ENCODE measurements at places on chromosomes 5 and 9. TPM values are rescaled to one million over a fixed set of nuclear protein-coding genes. Genes with fewer than 3 reads are reported as not detected.
A peak's percentile ranks its signal among the peaks of the same experiment; 100 is the strongest.

PLAA gene
- 35.2 TPM for total RNA-seq

- no peaks in the 10 kb centered on the region for H3K27me3 ChIP-seq
- no peak for DNase-seq
- no peak overlapping the region for H3K4me3 ChIP-seq
- H3K36me3 ChIP-seq, result peaks cover 15% of the 10 kb centered on the region
- H3K4me1 ChIP-seq, result peaks cover 5% of the 10 kb centered on the region
Measured at GRCh38 chr5:143281226-143281625, 122.3 kb downstream of the NR3C1 start.

GRCh38 chr9:109593612-109594011 is 95.5 kb upstream of the PTPN3 start:
- no peak overlapping the region for H3K27ac ChIP-seq
- H3K36me3 ChIP-seq, result no peaks in the 10 kb centered on the region
- no peak for DNase-seq
- no peaks in the 10 kb centered on the region for H3K27me3 ChIP-seq
- no peaks in the 10 kb centered on the region for H3K4me1 ChIP-seq

DNA sequence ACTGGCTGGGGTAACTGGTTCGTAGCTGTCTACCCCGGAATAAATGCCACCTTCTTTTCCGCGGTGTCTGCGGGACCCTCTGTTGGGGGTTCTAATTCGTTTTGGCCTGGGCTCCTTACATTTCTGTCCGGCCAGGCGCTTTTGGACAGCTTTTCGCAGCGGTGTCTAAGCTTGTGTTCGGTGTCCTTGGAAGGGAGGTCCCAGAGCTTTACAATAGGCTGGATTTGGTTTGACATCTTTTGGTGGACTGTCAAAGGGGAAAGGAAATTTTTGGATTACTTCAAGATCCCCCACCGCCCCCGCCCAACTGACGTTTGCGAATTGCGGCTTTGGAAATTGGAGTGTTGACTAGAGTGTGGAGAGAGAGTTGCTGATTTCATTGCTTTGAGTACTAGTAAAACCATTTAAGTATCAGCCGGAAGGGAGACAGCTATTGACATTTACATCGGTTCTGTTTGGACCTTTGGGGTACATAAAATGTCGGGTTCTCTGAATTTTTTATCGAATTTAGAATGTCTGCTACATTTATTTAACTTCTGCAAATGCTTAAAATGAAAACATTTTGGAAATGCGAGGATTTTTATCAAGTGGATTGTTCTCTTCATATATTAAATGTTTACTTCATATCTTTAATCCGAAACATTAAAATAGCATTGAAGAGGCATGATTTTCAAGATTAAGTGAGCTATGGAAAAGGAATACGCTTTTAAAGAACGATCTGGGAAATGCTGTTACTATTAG is 4.7 kb upstream of the PURA start:
- H3K4me3 ChIP-seq, result peak overlapping the region; percentile 84
- H3K36me3 ChIP-seq, result no peaks in the 10 kb centered on the region
- DNase-seq, result no peak
- H3K27ac ChIP-seq, result peak overlapping the region; percentile 100
- no peaks in the 10 kb centered on the region for H3K27me3 ChIP-seq

DNA sequence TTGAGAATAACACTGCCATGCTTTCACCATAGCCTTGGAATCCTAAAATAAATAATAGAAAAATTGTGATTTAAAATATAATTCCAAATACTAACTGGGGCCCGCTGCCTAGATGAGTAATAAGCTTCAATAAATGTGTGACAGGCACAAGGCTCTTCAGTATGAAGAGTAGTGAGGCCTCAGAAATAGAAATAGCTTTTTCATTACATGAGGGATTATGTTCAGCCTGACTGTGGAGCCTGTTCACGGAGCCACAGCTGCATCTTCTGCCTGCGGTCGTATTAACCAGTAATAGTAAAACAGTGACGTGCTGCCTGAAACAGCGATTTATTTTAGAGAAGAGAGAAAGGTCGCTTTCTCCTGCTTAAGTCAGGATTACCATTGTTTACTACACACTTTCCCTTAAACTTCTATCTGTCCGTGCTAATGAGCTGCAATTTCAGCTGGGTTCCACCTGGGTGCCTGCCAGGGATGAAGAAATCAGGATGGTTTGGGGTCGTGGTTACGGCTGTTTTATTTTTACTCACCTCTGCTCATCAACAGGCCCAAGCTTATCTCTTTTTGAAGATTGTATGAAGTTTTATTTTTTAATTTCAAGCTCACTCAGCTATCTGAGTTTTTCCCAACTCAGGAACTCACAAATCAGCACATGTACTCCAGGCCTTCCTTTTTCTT is 284.9 kb upstream of the WWC1 start:
- no peaks in the 10 kb centered on the region for H3K27me3 ChIP-seq
- no peaks in the 10 kb centered on the region for H3K4me1 ChIP-seq
- no peak overlapping the region for H3K4me3 ChIP-seq
- H3K27ac ChIP-seq, result peak overlapping the region; percentile 49
- no peak for DNase-seq

- no peaks in the 10 kb centered on the region for H3K27me3 ChIP-seq
- H3K4me3 ChIP-seq, result peak overlapping the region; percentile 78
- no peak for DNase-seq
- peaks cover 51% of the 10 kb centered on the region for H3K4me1 ChIP-seq
- no peaks in the 10 kb centered on the region for H3K36me3 ChIP-seq
Measured at GRCh38 chr5:154191467-154192261, 1.1 kb downstream of the GALNT10 start.

GRCh38 chr5:154117050-154117449 is 73.5 kb upstream of the GALNT10 start:
- DNase-seq, result no peak
- no peak overlapping the region for H3K4me3 ChIP-seq
- H3K36me3 ChIP-seq, result no peaks in the 10 kb centered on the region
- no peaks in the 10 kb centered on the region for H3K4me1 ChIP-seq
- no peaks in the 10 kb centered on the region for H3K27me3 ChIP-seq

Measured in tibial nerve (tissue), 4 donors.